ENCODE measurements at places on chromosomes 12 and 14.
A peak's percentile ranks its signal among the peaks of the same experiment; 100 is the strongest.

DNA sequence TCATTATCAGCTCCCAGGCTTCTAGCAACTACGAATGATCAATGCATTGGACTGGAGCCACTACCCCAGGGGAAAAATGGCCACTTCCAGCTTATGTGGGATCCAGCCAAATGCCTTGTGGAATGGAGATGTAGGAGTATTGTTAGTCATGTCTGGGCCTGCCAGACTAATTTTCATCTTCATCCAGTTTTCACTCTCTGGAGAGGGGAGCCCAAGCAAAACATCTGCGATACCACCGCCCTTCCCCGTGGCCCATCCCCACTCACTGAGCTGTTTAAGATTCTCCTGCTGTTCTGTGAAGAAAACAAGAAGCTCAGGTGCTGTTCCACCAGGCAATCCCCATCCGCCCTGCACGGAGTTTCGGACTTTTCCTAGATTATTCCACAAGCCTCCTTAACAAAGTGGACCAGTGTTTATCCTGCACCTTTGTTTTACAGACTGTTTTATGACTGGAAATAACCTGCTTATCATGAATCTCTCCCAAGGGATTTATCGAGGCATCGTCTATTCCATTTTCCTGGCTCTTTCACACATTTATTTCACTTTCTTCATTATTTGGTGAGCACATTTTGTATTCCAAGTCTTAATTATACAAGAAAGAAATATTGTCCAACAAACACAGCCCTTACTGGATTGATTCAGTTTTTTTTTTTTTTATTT, 35.5 kb upstream of the MAX start:
- DNase-seq = no peak

DNA sequence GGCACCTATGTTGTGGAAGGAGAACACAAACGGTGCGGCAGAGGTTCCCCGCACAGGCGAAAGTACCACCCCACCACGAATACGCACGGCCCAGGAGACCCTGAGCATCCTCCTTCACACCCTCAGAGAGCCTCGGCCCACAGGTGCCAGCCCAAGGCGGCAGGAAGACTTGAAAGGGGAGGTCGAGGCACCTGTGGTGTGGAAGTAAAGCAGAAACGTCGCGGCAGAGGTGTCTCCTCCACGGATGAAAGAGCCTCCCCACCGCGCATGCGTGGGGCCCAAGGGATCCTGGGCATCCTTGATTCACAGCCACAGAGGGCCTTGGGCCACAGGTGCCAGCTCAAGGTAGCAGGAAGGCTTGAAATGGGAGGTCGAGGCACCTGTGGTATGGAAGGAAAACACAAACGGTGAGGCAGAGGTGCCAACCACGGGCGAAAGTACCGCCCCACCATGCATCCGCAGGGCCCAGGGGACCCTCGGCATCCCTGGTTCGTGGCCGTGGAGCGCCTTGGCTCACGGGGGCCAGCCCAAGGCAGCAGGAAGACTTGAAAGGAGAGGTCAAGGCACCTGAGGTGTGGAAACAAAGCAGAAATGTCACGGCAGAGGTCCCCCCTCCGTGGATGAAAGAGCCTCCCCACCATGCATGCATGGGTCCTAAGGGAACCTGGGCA, 380.1 kb downstream of the ALG10 start:
- DNase-seq = no peak

DNA sequence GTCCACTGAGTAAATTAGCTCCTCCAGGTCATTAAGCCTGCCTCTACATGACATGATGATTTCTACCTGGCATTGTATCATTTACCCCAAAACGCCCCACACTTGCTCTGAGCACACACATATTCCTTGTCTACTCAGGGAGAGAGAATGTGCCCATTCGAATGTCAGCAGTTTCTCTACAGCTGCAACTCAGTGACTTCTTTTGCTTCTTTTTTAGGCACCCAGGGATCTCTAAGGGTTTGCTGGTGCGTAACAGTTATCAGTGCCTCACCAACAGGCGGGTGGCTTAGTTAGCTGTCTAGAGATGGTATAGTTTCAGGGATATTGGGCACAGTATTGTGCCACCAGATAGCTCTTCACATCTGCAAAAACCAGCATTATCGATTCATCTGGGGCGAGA, 316.9 kb downstream of the PDZRN4 start:
- DNase-seq = no peak

DNA sequence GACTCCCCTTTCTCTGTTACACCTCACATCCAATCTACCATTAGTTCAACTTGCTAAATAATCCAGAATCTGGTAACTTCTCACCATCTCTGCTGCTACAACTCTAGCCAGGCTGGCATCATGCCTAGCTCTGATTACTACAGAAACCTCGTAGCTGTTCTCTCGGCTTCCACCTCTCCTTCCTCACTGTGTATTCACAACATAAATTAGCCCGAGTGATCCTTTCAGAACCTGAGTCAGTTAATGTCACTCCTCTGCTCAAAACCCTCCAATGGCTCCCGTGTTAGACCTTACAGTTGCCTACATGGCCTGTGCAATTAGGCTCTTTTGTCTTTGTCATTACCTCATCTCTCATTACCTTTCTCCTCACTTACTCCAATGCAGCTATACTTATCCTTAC, 139.4 kb downstream of the PDE3A start:
- DNase-seq = no peak

DNA sequence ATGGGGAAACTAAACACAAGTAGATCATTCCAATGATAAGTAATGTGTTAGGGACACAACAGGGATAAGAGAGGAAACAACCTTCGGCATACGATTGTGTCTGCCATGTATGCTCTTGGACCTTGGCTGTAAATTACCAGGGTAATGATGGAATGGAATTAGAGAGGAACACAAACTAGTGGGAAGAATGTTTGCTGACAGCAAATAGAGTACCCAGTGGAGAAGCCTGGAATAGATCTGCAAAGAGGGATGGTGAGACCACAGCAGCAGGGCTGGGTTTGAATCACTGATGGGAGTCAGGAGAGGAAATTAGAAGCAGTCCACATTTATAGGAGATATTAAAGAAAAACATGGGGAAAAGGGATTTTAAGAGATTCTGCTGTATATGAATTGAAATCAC, 172.8 kb downstream of the LRIG3 start:
- DNase-seq = no peak

GRCh38 chr12:50676756-50677155, 87.1 kb upstream of the ATF1 start:
- no peak for DNase-seq

- DNase-seq = no peak
Measured at GRCh38 chr12:105843986-105844760, 294.6 kb downstream of the NUAK1 start.

- no peak for DNase-seq
Measured at GRCh38 chr12:74319886-74320285, 217.7 kb upstream of the ATXN7L3B start.

DNA sequence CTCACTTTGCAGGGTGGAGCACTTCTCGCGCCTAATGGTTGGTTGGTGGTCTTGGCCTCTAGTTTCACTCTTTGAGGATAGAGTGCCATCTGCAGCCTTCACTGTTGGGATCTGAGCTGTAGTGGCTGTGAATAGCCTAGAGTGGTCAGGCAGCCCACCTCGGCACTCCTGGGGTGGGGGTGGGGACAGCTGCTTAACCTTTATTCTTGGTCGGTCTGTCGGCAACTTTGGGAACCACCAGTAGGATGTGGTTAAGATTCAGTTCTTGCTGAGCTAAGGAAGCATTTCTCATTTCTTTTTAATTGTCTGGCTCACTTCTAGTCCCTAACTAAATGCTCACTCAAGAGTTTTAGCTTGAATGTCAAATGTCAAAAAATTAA, 21.1 kb downstream of the TMBIM6 start:
- no peak for DNase-seq

GRCh38 chr14:24067133-24068082, 4.0 kb upstream of the CPNE6 start:
- DNase-seq = no peak

GRCh38 chr14:101600336-101600890, 39.1 kb downstream of the DIO3 start:
- no peak for DNase-seq

GRCh38 chr12:46402941-46403718, 30.6 kb upstream of the SLC38A2 start:
- no peak for DNase-seq

- no peak for DNase-seq
Measured at GRCh38 chr14:61569812-61570548, 125.3 kb upstream of the HIF1A start.

GRCh38 chr12:2733493-2734355, 61.0 kb upstream of the FKBP4 start:
- DNase-seq = no peak

- DNase-seq = no peak
Measured at GRCh38 chr12:34292736-34293625, 270.7 kb downstream of the ALG10 start.

- DNase-seq = no peak
Measured at GRCh38 chr14:96512602-96513397, 10.6 kb downstream of the PAPOLA start.

DNA sequence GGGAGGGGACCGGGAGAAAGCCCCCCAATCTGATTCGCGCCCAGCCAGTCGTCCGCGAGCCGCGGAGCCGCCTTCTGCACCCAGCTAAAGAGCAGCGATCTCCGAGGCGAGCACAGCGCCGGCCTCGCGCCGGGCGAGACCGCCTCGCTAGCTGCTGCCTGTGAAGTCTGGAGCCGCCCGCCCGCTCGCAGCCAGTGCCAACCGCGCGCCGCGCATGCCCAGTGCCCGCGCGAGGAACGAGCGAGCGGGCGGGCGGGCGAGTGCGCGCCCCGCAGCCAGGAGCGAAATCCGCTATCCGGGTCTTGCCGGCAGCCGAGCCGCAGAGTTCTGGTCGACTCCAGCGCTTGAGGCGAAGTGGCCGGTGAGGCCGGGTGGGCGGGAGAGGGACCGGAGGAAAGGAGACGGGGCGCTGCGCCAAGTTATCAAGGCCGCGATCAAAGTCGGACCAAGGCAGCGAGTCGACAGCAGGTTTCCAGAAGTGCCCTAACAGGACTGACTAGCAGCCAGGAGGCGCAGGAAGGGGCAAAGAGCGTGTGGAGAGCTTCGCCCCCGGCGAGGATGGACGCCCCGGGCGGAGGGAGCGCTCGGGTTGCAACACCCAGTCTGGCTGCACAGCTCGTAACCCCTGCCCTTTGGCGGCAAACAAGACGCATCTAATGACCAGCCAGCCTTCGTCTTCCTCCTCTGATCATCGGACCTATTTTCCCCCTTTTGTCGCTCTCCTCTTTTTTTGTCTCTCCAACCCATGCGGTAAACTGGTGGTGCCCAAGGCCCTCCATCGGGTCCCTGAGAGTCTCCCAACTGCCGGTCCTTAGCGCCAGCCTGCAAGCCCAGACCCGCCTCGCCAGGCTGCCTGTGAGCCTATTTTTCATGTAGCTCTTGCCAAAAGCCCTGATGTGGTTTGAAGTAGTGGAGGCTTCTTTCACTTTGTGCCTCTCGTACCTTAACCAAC, at the start of gene EPS8:
Gene EPS8 (minus strand): TSS at position 169 of the 952 bp plus-strand sequence. CDS start 106,437 bp downstream, outside the sequence.
- peak; percentile 92 for DNase-seq

- no peak for DNase-seq
Measured at GRCh38 chr12:131941987-131942341, 7.8 kb upstream of the EP400 start.

GRCh38 chr14:101027291-101027690, 123.8 kb upstream of the RTL1 start:
- DNase-seq = no peak

GRCh38 chr12:27112871-27113270, 30.5 kb upstream of the C12orf71 start:
- no peak for DNase-seq

GRCh38 chr14:68594737-68595380, 198.0 kb downstream of the ZFP36L1 start:
- no peak for DNase-seq

DNA sequence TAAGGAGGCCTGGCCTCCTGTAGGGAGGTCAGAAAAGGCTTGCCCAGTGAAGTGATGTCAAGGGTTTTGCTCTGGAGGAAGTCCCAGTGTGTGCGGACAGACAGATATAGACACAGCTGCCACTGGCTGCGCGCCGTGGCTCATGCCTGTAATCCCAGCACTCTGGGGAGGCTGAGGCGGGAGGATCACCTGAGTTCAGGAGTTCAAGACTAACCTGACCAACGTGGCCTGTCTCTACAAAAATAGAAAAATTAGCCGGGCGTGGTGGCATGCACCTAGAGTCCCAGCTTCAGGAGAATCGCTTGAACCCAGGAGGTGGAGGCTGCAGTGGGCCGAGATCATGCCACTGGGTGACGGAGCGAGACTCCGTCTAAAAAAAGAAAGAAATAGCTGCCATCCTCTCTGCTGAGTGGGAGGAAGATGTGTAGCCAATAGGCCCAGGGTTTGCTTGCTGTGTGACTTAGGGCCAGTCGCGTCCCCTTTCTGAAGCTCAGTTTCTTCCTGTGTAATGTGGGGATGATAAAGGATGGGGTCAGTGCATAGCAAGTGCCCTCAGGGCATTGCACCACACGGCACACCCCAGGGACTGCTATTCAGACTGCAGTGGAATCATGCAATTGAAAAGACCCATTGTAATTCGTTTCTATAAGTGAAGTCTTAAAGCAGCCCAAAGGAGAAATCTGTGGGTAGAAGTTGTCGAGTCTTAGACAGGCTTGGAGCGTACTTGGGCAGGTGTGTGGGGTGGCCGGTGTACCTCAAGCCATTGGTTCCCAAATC, 18.7 kb upstream of the MLEC start:
- DNase-seq = no peak

DNA sequence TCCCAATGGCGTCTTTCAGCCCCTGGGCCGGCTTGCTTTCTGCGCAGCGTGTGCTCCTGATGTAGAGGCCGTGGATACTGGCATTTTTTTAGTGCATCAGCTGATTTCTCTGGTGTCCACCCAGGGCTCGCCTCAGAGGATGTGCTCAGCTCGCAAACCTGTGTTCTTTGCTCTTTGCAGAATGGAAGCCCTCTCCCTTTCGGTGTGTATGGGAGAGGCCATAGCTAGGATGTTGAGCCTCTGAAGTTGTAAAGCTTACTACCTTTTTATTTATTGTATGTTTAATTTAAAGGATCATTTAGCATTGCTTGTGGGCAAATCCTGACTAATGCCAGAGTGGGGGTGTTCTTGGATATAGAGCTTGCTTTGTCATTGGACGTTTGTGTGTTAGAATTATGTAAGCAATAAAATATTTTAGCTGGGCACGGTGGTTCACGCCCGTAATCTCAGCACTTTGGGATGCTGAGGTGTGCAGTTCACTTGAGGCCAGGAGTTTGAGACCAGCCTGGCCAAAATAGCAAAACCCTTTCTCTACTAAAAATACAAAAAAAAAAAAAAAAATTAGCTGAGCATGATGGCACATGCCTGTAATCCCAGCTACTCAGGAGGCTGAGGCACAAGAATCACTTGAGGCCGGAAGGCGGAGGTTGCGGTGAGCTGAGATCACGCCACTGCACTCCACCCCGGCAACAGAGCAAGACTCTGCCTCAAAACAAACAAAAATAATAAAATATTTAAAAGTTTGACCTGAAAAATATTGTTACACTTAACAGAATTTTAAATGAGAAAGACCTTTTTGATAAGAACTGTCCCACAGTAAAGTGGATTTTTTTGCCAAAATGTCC, 52.6 kb upstream of the MMP17 start:
- DNase-seq = no peak

DNA sequence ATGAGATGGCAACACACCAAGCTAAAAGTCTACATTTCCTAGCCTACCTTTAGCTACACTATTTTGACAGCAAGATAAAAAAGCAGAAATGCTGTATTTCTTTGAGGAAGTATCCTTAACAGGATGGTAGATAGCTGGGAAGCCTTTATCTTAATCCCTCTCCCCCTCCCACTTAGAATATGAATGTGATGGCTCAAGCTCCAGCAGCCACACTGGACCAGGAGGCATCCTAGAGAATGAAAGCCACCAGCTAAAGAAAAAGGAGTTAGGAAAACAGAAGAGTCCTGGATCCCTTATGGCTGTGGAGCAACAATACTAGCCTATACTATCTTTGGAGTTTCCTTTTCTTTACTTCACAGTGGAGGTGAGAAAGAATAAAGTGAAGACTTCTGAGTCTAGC, 15.1 kb downstream of the NAP1L1 start:
- DNase-seq = no peak

Measured in amygdala (tissue), 56 donors.